Stimulated activated CD8-positive, alpha-beta memory T cell treated with anti-CD3 and anti-CD28 coated beads, Interleukin-4, amount 100 ng/mL, for 1 hour (primary cell): ENCODE measurements at places on chromosomes 5 and 9.

DNA sequence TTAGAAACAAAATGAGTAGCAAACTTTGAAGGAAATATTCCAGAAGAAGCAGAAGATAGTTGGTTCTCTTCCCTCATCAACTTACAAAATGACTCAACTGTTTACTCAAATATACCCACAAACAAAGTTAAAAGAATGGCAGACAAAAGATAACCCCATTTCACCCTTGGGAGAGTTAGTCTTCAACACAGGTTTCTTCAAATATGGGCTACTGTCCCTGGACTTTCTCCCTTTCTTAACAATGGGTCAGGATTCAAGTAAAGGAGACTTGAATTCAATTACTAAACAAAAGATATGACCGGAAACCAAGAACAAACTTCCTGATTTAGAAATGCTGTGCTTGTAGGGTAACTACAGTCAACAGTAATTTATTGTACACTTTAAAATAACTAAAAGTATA is 14.2 kb downstream of the RFX3 start:
- no peak for DNase-seq

DNA sequence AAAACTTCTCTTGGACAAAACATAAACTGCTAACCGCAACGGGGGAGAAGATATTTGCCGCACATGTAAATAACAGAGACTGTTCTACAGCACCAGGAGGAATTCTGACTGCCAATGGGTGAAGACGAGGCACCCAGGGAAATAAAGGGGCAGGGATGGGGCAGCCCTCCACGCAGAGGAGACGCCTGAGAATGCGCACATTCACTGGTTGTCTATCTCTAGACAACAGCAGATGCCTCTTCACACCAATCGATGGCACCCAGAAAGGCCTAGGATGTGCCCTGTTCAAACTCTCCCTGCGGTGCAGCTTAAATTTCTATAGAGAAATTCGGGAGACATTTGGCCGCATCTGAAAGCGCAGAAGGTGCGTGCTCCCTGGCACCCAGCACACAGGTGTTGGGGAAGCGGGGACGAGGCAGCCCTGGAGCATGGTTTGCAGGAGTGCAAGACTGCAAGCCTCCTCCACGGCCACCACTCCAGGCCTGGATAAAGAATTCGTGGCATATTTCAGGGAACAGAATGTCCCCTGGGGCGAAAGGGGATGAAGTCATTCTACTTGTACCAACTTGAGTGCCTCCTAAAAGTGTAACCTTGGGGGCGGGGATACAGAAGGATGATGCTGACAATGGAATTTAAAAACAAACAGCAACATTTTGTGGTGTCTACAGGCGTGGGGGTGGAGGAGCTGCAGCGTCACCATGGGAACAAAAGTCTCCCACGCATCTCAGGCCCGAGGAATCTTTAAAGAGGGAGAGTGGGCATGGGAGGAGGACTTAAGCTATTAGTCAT is 6.3 kb upstream of the IRX2 start:
- no peak for DNase-seq

DNA sequence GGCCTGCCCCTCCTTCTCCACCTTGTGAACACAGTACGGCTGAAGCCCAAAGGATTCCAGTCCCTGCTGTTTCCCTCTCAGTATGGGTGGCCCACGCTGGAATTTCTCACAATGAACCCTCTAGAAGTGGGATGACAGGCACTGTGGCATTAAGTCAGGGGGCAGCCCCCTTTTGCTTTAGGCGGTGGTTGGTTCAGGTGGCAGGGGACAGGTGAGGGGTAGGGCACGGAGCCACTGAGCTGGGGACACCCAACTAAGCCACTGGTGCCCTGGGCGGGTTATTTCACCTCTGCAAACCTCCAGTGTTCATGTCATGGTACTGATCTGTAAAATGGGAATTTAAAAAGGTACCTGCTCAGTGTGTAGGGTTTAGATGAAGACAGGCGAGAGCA is 7.6 kb downstream of the SPACA9 start:
- DNase-seq: no peak

- DNase-seq: no peak
Observed at GRCh38 chr9:9112001-9112720, 1312.6 kb upstream of the DMAC1 start.

DNA sequence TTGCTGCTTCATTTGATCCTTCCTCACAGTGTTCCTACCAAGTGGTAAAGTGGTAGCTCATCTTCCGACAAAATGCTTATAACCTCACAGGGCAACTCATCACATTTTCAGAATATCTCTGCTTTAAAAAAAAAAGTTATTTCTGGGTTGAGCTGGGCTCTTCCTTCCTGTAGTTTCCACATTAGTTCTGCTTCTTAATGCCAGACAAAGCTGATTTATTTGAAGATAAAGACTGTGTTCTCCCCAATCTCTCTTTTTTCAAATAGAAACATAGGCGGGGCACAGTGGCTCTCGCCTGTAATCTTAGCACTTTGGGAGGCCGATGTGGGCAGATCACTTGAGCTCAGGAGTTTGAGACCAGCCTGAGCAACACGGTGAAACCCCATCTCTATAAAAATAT is 273.1 kb downstream of the ACTL7B start:
- DNase-seq: no peak

DNA sequence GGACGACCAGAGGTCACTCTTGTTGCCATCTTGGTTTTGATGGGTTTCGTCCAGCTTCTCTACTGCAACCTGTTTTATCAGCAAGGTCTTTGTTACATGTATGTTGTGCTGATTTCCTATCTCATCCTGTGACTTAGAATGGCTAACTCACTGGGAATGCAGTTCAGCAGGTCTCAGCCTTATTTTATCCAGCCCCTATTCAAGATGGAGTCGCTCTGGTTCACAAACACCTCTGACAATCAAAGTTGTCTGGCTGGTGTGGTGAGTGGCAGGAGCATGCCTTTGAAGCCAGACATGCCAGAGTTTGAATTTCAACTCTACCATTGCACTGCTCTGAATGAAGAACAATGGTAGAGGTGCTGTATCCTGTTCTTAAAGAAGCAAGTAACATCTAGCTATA is 253.8 kb downstream of the CHSY3 start:
- no peak for DNase-seq
